ENCODE measurements at places on chromosomes 1 and 21.

GRCh38 chr1:198672124-198672523 is 33.3 kb downstream of the PTPRC start:
- no peak for DNase-seq

DNA sequence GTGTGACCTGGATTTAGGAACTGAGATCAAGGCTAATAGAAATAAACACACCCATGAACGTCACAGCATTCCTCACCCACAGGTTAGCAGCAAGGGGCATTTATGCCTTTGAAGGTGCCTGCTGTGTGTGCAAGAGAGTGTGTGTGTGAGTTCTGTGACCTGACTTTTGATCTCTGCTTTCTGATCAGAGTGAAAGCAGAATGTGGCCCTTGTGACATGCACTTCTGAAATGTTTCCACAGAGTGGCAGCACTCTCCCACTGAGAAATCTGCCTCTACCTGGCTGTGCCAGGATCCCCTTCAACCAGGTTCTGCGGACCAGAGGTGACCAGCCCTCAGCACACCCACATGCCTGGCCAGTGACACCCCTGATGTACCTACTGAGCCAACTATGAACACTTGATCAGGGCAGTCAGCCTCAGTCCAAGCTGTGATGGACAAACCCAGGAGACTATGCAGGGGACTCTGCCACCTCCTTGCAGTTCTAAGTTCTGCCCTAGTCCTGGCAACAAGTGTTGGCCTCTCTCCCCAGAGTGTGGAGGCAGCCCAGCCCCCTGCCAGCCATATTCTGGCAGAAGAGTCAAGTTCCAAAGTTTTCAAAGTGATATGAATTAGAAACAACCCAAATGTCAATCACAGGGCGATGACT is 41.0 kb downstream of the RXRG start:
- DNase-seq: no peak

DNA sequence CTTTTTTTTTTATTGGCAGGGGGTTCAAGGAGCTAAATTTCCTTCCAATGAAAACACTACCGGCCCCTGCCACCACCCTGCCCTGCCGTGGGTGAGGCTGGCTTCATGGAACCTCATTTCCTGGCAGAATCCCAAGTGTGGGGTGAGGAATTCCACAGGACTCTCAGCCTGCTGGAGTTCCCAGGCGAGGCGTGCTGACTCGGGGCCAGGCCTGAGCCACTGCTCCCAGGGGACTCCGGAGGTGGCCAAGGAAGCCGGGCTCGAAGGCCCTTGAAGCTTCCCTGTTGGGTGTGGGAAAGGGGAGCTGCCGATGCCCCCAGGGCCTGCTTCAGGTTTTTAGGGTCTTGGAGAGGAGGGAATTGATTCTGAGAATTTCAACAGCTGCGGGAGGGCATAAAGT is 95.3 kb upstream of the ACTRT2 start:
- DNase-seq: no peak

DNA sequence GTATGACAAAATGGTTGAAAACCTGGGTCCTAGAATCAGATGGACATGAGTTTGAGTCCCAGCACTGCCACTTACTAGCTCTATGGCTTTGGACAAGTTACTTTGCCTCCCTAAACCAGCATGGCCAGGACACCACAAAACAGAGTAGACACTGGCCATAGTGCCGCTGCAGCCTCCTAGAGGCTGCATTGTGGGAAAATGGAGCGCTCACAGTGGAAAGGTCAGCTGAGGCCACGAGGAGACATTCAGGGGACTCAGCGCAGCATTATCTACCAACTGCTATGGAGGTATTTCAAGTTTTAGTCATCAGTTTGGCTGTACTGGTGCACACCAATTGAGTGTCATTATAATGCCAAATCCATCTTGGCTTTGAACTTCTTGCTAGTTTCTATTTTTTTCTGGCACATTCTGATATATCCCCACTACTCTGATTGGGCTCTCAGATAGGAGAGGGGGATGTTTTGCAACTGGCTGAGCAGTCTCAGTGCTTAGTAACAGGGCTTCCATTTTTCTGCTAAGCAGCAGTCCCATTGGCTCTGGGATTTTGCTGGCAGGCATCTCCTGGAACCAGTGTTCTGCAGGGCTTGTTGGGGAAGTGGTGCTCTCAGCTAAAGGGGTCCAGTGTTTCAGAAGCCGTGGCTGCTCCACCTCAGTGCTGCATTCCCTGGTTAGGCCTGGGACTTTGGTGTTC is 16.2 kb downstream of the NT5C1A start:
- no peak for DNase-seq

DNA sequence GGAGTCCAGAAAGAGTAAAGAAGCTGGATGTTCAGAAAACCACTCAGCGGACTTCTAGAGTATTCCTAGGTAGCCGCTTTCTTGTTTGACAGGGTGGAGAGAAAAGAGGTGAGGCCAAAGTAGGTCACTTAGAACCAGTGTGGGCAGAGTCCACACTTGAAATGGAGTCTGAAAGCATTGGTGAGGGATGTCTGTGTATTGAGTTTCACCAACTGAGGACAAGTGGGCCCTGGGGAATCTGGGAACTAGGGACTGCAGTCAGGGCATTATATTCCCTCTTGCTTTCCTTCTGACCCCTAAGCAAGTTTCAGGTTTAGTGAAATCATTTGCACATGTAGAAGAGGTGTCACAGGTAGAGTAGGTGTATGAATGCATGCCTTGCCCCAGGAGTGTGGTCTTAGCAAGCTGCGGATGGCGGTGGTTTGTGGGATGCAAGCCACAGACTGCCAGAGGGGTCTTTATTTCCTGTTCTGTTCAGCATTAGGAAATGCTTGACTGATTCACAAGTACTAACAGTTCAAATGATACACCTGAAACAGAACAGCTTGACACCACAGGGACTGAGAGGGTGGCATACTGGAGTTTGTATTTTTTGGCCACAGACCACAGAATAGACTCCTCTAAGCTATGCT is 1.1 kb upstream of the GNG12 start:
- no peak for DNase-seq

- no peak for DNase-seq
Measured at GRCh38 chr1:182128502-182128901, 67.0 kb upstream of the ZNF648 start.

DNA sequence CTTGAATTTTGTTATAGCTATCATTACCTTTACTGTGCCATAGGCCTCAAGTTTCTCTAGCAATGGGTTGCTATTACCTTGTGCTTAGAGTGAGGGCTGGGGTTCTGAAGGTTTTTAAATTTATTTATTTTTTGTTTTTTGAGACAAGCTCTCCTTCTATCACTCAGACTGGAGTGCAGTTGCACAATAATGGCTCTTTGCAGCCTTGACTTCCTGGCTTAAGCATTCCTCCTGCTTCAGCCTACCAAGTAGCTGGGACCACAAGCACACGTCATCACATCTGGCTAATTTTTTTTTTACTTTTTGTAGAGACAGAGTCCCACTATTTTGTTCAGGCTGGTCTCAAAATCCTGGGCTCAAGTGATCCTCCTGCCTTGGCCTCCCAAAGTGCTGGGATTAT is 41.5 kb downstream of the SNX27 start:
- no peak for DNase-seq

GRCh38 chr1:24110642-24111261 is 1.2 kb downstream of the MYOM3 start:
- DNase-seq: no peak

GRCh38 chr1:182833271-182833670 is 5.9 kb upstream of the DHX9 start:
- DNase-seq: no peak

DNA sequence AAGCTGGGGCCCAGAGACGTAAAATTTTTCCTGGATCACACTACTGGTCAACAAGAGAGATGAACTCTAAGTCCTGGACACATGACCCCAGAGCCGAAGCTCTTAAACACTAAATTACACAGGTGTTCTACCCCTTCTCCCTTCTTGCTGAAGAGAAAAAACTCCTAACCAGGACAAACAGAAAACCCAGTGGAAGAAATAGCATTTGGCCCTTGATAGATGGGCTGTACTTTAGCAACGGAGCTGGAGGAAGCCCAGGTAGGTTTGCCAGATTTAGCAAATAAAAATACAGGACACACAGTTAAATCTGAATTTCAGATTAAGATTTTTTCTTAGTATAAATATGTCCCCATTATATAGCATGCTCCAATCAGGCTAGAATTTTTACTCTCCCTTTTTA is 72.7 kb downstream of the DIRAS3 start:
- DNase-seq: no peak

DNA sequence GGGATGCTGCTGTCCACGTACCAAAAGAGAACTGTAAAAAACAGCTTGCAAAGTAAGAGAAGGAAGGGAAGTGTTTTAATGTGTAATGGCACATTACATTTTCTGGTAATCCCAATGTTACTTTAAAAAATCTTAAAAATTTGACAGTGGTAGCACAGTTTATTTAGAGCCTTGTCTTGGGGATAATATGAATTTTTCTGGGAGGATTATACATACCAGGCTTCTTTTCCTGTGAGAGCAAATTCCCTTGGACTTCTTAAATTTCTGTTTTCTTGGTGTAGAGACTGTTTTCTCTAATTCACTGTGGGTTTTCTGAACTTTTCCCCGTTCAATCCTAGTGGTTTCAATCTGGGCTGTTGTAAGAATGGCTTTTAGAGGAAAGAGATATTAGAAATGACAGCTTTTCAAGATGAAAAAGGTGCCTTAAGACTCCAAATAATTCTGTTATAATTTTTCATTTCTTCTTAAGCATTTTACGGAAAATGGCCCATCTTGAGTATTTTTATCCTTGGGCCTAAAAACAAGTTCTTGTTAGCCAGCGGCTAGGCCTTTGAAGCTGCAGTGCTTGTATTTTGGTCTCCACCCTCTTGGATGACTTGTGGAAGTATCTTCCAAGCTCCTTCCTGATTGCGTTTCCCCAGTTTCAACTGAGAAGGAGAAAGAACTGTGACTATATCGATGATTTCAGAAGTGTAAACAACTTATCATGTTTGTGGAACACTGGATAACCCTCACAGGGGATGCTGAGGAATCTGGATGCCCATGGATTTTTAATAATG is 70.0 kb downstream of the LEPR start:
- no peak for DNase-seq

DNA sequence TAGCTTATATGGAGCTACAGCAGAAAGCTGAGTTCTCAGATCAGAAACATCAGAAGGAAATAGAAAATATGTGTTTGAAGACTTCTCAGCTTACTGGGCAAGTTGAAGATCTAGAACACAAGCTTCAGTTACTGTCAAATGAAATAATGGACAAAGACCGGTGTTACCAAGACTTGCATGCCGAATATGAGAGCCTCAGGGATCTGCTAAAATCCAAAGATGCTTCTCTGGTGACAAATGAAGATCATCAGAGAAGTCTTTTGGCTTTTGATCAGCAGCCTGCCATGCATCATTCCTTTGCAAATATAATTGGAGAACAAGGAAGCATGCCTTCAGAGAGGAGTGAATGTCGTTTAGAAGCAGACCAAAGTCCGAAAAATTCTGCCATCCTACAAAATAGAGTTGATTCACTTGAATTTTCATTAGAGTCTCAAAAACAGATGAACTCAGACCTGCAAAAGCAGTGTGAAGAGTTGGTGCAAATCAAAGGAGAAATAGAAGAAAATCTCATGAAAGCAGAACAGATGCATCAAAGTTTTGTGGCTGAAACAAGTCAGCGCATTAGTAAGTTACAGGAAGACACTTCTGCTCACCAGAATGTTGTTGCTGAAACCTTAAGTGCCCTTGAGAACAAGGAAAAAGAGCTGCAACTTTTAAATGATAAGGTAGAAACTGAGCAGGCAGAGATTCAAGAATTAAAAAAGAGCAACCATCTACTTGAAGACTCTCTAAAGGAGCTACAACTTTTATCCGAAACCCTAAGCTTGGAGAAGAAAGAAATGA is 37.6 kb downstream of the CENPF start:
- no peak for DNase-seq

DNA sequence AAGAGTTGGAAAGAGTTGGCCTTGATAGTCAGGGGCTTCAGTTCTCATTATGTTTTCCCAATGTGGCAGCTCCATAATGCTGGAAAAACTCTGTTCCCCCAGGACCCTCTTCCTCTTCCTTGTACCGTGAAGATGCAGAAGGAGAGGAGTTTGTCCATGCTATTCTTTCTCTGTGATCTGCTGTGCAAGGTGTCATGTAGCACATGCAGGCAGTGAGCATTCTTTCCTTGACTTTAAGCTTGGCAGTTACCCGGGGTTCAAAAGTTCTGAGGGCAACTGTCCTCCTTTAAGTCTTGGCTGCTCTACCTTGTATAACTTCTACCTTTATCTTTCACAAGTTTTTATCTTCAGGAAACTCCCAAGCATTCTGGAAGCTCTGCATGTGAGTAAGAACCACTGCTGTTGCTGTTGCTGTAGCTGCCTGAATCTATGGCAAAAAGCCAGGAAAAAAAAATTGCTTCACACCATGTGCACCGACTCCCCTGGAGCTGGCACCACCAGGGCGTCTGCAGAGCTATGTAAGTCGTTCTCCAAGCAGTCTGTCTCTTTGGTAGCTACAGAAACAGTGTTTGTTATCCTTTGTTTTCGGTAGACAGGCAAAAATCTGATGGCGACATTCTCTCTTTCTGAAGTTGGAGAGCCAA is 42.7 kb upstream of the SLC16A1 start:
- no peak for DNase-seq

- no peak for DNase-seq
Measured at GRCh38 chr1:4322881-4323280, 331.5 kb upstream of the AJAP1 start.

GRCh38 chr1:172537827-172538391 is 5.0 kb downstream of the SUCO start:
- no peak for DNase-seq

DNA sequence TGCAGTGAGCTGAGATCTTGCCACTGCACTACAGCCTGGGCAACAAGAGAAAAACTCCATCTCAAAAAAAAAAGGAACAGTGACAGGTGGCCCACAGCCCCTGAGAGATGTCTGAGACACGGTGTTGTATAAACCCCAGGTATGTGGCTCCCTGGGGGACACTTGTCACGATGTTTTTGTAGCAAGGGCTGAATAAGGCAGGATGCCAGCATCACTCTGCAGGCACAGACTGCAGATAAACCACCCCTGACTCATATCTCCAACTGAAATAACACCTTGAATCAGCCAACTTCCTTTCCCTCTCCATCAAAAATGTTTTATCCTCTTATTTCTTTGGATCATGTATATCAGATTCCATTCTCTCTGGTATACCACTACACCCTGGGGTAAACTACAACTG is 52.5 kb downstream of the NMNAT2 start:
- DNase-seq: no peak

DNA sequence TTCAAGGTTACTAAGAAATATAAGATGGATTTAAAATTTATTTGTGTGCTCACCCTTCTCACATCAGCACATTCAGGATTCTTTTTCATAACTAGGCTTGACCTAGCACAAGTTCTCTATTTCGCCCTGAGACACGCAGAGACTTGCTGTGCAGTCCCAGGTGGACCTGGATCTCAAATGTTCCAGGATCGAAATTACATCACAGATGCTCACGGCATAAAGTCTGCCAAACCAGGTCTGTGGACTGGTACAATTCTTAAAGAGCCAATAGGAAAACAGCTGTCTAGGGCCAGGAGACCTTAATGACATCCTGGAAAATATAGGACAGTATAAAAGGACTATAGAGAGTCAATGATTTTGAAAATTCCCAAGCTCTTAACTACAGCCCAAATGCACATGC is 2.2 kb downstream of the PGBD5 start:
- DNase-seq: no peak

- no peak for DNase-seq
Measured at GRCh38 chr1:24963943-24964693, 34.0 kb upstream of the RUNX3 start.

- peak; percentile 47 for DNase-seq
Measured at GRCh38 chr1:1344655-1345361, 4.4 kb downstream of the DVL1 start.
